ENCODE measurements at places on chromosomes 7 and 10.
A peak's percentile ranks its signal among the peaks of the same experiment; 100 is the strongest.

DNA sequence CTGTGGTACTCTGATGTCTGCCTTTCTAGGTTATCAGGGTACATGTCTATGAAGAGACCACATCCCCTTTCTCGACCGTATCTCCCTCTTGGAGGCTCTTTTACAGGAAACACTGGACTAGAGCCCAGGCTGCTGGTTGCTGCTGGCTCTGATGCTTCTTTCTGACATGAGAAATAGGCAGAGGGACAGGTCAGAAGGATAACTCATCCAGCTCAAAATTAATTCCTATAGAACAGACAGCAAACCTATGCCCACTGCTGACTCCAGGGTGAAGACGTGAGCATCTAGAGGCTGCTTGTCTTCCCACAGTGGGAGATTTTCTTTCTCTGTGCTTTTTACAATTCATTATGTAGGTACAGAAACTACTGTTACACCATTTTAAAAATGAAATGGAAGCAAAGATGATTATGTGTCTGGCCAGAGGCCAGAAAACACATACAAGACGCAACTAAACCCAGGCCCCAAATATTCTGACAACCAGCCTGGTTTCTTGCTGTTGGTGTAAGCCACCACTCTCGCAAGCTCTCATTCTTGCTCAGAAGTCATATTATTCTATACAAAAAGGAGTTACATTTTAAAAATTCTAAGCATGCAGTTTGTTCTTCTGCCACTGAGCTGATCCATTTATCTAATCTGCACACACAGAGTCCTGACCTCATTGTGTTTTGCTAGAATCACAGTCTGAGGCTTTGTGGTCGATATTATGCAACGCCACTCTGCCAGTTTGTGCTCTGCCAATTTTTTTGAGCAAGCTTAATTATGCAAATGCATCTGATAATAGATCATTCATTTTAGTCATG lies 424.3 kb downstream of the KIF20B start:
- no peak for DNase-seq

DNA sequence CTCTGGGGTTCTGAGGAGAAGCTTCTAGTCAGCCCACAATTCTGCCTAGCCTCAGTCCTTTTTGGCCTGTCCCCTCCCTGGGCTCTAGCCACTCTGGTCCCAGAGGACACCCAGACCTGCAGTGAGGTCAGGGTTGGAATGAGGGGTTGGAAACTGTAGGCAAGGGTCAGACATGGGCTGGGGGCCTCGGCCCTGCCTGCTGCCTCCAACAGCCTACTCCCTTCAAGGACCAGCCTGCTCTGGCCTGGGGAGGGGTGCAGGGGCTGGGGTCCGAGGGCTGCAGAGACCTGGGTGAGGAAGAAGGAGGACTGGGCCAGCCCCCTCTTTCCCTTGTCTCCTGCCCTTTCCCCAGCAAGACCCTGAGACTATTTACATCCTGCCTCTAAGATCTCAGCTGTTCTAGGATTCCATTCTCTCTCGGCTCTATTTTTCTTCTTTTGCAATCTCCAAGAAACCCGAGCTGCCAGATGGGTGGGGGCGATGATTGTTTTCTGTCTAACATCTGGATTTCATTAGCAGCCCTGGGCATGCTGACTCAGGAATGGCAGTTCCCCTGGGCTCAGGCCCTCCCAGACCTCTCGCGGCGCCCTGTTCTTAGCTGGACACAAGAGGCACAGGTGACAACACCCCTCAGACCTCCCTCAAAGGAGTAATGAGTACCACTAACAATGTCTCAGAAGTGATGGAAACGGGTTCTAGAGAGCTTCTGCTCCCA lies 23.1 kb downstream of the ZCCHC24 start:
- no peak for DNase-seq

DNA sequence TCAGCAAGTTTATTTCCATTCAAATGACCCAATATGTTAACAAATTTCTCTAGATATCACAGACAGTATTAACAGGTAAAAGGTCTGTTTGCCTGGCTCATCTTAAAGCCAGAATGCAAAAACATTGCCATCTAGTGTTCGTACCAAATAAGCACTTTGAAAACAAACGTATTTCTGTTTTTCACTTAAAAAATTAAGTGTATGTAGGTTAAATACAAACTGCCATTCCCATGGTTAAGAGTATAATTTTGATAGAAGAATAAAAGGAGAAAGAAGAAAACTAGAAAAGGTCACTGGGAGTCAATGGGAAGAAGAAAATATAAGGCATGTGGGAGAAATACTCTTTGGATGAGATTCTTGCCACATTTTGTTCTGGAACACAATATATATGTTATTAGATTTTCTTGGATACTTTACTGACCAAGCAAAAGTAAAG lies 51.0 kb downstream of the ORC5 start:
- DNase-seq = peak; percentile 19

DNA sequence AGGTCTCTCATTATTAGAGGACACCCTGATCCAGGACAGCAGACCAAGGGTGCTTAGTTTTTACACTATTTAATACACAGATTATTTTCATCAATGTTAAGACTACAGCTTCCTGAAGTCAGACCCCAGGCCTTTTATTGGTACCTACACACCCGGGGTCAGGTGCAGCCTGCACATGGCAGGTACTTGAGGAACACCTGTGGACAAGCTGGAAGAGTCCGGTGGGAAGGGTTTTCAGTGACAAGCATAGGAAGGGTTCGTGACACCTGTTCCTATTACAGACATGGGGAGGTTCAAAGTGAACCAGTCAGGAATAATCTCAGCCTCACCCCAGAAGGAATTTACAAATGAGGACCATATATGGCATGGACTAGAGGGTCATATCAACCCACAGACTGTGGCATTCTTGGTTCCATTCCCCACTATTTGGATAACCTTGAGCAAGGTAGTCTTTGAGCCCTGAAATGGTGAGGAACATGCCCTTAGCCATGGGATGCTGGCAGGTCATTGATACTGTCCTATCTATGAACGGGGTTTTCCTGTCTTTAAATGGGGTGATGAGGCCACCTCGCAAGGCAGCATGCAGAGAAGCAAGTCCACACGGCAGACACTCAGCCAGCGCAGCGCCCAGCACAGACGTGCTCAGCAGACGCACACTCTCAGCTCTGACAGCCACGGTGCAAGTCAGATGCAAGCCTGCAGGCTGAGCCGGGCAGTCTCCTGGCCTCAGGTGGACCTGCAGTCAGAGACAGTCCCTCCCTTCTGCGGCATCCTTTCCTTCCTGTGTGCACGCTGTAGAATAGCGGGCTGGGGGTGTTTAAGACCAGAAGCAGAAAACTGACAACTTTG lies 624.9 kb downstream of the PTPRN2 start:
- DNase-seq = no peak

DNA sequence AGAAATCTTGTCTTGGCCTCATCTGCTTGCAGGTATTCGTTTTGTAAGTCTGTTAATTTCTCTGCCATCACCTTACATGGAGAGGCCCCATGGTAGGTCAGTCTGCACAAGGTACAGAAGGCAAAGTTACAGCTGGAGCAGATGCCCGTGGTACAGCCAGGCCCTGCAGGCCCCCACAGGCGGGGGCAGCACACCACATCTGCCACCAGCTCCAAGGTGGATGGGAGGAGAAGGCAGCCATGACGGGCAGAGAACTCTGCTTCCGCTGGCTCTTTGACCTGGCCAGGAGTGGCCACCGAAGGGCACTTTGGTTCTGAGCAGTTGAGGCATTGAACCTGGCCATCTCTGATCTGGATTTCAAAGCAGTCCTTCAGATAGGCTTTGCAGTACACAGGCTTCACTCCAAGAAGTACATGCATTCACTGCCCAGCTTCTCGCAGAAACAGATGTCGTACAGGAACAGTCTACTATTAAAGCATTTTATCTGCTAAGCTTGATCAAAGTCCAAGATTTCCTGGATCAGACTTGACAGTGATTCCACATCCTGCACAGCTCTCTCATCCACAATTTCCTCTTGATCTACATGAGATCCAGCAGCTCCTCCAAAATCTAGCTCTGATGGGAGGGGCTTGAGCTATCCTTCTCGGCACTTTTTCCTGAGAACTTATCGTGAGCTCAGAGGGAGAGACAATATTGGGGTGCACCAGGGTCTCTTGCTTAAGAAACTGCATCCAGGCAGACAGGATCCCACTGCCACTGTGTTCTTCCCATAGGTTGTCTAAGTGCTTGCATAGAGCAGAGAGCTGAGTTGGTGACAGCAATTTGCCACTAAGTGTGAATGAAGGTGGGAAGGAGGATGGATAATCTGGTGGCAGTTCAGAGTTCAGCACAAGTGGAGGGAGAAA lies 120.7 kb downstream of the TRRAP start:
- no peak for DNase-seq

- peak; percentile 3 for DNase-seq
These were observed 244.8 kb downstream of the KCNMA1 start for GRCh38 chr10:77392851-77393250.

GRCh38 chr10:102579328-102579727 lies 65.0 kb upstream of the TRIM8 start:
- DNase-seq = no peak

DNA sequence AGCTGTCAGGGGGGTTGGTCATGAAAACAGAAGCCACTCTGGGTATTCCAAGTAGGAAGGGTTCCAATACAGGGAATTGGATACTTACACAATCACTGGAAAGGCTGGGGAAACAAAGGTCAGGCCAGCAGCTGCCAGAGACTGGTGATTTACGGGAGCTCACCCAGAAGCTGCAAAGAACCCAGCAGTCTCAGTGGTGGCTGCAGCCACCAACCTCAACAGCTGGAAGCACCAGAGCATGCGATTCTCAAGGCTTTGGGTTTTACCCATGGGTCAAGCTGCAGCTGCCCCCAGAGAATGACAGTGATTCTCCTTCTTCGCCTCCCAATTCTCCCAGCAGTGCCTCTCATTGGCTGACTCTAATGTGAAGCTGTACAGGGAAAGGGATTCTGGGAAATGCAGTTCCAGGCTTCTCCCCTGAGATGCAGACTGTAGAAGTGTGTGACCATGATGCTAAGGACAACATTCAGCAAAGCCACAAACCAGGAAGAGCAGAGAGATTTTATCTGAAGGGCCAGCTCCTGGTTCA lies 107.2 kb upstream of the TCF7L2 start:
- no peak for DNase-seq

- no peak for DNase-seq
These were observed 61.8 kb upstream of the A1CF start for GRCh38 chr10:50946991-50947781.

DNA sequence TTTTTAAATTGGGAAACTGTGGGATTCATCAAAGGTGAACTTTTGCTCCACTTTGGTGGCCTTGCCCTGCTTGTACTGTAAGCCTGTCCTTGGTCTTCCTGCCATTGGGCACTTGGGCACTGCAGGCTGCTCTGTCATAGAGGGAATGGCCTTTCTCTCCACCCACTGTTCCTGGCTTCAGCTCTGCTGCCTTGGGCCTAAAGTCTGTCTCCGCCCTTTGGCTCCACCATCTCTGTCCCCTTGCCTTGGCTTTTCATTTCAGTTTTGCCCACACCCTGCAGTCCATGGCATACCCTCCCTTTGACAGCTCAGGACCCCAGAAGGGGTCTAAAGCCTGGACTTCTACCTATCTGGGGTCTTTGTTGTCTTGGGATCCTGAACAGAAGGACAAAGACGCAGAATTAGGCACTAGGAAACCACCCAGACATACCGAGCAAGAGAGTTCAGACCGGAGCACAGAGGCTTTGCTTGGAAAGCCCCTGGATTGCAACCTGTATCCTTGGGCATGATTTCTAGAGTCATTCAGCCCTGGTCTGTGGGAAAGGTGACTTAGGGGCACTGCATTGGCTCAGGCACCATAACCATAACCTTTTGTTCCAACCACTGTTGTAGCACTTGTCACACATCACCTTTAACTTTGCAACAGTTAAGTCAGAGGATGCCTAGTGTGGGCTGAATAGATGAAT lies 5.2 kb upstream of the ARHGAP22 start:
- no peak for DNase-seq

GRCh38 chr10:101841826-101842225 lies 1.8 kb downstream of the KCNIP2 start:
- DNase-seq = no peak

DNA sequence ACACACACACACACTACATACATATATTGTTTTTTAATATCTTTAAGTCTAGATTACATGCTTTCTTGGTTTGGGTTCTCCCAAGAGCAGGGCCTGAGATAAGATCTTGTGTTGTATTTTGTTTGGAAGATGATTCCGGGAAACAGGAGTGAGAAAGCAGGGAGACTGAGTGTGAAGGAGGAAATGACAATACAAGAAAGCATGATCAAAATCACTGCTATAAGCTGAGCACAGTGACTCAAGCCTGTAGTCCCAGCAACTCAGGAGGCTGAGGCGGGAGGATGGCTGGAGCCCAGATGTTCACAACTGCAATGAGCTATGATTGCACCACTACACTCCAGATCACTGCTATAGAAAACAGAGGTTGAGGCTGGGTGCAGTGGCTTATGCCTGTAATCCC lies 267.6 kb downstream of the SKIDA1 start:
- no peak for DNase-seq

DNA sequence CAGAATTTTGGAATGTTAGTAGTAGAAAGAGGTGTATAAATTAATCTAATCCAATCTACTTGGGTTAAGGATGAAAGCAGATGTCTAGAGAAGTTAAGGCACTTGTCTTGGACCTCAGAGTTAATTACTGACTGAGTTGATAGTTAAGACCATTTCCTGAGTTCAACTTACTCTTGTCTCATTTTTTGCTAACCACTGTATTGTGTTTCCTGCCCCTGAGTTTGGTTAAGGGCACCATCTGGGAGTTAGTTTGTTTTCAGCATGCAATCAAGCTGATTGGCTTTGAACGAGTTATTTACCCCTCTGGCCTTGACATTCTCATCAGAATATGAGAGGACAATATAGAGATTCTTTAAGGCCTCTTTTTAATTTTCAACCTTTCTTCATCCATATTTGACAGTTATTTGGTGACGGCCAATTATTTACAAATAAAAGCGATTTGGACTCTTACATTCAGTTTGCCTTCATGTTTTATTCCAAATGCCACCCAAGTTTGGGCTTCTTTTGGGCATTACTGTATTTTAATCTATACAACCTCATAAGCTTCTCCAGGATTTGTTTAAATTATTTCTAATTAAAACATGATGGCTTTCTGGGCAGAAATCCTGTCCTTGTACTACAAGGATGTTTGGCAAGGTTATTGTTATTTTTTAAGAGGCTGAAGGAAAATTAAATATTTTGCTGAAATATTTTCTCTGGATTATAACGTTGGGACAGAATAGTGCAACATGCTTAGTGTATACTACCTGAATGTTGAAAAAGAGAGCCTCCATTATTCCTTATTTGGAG lies 225.0 kb downstream of the CACNB2 start:
- DNase-seq = no peak

- no peak for DNase-seq
These were observed 69.4 kb downstream of the SAMD9 start for GRCh38 chr7:93048136-93048930.

DNA sequence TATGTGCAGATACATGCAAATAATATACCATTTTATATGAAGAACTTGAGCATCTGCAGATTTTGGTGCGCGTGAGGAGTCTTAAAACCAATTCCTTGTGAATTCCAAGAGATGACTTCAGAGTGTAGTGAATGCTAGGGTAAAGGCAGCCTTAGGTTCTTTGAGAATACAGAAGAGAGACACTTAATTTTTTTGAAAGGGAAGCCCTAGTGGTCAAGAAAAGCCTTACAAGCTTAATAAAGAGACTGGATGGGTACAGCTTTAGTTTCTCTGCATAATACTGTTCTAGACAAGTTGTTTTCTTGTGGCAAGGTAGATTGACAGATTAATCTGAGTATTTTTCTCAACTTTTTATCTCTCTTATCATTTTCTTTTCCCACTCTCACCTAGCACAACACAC lies 636.5 kb downstream of the DNAJB9 start:
- no peak for DNase-seq
